Suprapubic skin (tissue), 4 donors: ENCODE measurements at places on chromosomes 6 and 20.

- DNase-seq: no peak
Observed at GRCh38 chr20:6908673-6909072, 141.2 kb downstream of the BMP2 start.

- no peak for DNase-seq
Observed at GRCh38 chr6:159982731-159983506, 14.0 kb downstream of the IGF2R start.

DNA sequence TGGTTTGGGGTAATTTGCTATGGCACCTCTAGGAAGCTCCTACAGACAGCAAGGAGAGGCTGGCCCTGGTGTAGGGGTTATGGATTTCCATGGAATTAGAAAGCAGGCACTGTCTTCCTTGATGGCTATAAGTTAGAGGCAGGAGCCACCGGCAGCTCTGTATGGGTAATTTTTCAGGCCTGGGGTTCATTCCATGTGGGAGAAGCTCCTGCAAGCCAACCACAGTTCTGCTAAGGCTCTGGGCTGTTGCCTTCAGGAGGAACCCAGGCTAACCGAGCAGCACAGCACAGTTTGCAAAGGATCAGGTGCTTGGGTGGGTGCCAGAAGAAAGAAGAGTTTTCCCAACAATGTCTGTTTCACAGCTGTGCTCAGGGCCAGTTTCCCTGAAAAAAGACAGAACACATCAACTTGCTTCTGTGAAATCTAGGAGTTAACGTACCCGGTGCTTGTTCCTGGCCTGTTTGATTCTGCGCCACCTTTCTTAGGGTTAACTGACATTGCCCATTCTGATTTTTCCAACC is 162.8 kb upstream of the MYLIP start:
- DNase-seq: no peak

DNA sequence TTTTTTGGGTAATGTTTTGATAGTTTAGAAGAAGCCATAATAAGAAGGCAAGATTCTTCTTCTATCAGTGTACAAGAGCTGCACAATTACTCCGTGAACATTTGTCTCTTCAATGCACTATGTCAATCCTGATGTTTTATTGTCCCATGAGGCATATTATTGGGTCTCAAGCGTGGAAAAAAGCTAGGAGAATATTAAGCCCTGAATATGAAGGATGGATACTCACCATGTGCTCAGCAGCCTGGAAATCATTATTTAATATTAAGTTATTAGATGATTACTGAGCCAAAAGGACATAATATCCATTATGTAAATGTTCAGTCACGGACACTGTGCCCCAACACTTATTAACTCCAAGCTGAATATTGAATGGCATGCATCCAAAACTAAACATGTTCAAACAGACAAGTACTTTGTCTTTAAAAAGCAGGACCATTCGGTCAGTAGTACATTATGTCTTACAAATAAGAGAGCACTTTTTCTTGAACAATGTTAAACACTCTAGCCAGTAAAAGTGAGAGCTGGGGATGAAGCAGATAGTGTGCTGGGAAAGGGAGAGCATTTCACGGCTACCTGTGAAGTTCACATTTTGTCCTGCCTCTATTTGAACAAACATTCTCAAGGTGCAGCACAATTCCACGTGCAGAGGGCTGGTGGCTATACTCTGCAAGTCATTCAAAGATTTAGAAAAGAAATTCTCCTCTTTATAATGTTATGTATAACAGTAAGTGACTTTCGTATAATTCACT is 70.6 kb upstream of the CNR1 start:
- DNase-seq: no peak

DNA sequence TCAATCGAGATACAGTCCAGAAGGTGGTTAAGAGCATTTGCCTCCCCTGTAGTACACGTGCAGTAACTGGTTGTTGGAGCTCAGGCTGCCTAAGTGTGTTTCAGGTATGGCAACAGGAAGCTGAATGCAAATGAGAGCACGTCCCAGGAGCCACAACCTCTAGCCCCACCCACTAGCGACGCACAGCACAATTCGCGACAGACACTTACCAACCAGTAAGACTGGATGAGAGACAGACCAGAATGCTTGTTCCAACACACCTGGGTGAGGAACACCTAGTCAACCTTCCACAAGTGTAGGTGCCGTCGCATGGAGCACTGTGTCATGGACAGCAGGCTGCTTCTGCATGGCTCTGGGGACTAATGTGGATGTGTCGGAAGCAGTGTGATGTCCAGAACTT is 7.2 kb upstream of the SERPINB1 start:
- no peak for DNase-seq

DNA sequence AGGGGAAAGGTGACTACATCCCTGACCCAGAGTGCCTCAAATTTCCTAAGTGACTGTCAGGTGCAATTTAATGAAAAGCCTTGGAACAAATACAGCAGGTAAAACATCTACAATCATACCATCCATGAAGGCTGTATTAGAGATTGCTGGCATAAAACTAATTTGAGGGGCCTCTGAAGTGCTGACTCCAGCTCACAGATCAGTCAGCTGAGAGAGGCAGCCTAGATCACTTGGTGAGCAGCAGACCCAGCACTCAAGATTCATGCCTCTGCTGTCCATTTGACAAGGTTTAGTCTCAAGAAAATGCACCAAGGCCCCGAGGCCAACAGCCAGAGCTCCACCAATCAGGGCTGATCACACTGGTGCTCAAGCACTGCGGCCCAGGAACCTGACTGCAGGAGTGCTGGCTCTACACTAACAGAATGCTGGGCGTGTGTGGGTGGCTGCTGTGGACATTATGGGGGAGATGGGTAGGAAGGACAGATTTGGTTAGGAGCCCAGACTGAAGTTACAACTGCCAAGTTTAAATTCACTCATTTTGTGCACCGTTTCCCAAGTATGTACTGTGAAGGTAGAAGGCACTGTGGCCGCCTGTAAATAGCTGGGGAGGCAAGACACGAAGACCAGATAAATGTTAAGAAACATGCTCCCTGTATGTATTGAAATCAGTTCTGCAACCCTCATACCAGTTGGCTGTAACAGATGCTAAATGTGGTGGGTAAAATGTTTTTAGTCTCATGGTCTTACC is 28.2 kb downstream of the SNX5 start:
- DNase-seq: no peak

DNA sequence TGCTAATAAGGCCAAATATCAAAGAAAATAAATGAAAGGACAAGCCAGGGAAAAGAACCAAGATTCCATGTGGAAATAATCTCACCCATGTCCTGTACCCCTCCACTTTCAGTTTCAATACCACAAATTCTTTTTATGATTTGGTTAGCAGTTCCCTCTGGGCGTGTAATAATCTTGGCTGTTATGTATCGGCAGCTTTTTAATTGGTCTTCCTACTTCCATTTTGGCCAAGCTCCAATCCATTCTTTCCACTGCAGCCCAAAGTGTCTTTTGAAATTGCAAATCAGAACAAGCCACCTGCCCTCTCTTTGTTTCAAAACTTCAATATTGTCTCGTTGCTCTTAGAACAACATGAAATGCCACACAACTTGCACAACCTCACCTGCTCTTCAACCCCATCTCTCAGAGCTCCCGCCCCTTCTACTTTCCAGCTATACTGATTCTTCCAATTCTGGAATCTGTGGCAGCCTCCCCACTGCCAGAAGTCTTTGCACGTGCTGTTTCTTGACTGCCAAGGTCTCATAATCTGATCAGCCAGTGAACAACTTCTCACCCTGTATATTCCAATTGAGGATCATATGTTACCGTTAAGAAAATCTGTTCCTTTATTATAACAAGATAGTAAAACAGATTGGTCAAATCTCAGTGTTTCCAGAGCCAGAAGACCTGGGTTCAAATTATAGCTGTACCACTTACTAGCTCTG is 354.5 kb downstream of the CBLN4 start:
- no peak for DNase-seq

DNA sequence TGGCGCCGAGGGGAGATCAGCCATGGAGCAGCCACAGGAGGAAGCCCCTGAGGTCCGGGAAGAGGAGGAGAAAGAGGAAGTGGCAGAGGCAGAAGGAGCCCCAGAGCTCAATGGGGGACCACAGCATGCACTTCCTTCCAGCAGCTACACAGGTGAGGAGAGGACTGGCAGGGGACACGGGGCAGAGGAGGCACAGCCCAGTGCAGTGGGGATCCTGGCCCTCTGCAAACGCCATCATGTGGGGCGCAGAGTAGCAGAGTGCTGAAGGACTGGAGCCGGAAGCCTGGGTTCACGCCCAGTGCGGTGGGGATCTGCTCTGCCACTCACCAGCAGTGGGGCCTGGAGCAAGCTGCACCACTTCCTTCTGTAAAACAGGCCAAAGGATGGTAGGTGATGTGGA is 41.1 kb upstream of the FANCE start:
- no peak for DNase-seq

GRCh38 chr20:25408170-25408547 is 686 bp downstream of the GINS1 start:
- DNase-seq: no peak

DNA sequence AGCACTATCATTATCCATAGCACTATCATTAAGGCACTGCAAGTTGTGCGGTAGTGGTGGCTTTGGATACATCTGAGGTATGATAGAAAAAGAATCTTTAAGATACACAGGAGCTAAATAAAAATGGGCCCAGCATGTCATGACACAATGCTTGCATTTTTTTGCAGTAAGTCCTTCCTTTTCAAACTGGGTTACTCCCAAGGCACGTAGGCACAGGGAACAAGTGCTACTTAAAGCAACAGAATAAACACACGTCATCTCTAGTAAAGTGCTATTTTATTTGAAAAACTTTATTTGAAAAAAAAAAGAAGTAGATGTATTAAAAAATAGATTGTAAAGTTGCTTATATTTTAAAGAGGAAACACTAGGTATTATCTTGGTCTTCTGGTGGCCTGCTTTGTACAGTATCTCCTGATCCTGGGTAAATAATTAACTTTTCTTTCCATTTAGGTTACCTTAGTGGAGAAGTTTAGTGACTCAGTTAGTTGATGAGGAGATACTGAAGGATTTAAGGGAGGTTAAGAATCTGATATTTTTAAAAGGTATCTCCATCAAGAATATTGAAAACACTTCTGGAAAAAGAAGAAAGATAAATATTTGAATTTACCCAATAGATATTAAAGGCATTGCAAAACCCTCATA is 129.6 kb downstream of the EDN1 start:
- DNase-seq: no peak

DNA sequence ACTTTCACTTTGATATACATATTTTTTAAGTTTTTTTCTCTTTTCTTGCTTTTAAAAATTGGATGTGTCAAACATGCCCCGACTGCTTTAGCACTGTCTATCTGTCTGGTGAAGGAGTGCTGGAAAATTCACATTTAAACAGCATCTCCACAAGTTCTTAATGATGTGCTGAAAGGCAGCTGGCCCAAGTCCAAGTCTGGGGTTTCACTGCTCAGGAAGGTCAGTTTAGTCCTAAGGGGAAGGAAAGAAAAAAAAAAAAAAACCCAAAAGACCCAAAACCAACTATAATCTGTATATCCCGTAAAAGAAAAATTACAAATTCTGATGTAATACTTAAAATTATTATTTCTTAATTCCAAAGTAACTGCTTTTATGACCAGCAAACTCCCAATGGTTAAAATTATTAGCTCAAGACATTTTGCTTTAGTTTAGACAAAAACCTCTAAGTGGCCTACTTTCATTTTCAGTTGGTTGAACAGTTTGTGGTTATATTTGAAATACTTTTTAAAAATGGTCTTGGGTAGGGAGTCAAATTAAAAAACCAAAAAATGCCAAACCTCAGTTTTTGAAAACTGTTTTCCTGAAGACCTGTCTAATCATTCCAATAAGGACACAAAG is 79.5 kb upstream of the PREP start:
- peak; percentile 63 for DNase-seq

- DNase-seq: no peak
Observed at GRCh38 chr6:87905101-87905641, 142.5 kb upstream of the SPACA1 start.

GRCh38 chr6:42404484-42404883 is 47.2 kb downstream of the TRERF1 start:
- DNase-seq: no peak

DNA sequence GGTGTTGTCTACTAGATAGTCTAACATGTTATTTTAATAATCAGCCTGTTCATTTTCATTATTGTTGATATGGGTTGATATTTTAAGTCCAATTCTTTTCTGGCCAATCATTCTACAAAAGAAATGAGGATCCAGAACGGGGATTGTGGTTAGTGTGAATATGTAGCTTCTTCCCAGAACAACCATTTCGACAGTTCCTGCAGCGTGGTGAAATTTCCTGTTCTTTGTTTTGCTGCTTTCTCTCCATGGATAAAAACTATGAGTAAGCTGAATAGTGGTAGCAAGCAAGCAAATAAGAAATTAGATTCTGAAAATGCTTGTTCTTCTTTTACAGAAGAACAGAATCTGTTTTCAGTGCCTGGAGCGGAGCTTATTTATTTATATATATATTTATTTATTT is 65.5 kb upstream of the F13A1 start:
- no peak for DNase-seq

DNA sequence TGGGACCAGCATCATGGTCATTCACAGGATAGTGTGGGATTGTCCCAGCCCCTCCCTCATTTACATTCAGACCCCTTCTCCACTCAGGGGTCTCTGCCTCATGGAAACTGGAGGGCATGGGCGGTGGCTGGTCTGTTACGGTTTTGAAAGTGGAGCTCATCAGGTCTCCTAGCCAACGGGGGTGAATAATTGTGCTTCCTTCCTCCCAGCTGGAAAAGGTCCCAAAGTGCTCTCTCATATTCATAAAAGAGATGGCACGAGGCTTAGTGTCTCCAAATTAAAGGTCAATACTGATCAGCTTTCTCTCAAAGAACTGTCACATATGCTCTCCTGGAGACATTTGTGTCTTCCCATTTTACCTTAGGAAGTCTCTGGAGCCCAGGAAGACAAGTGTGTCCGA is 19.9 kb downstream of the JARID2 start:
- no peak for DNase-seq

- no peak for DNase-seq
Observed at GRCh38 chr6:33160728-33161344, 31.4 kb downstream of the COL11A2 start.

- DNase-seq: no peak
Observed at GRCh38 chr6:133312006-133312405, 70.8 kb downstream of the EYA4 start.

- DNase-seq: no peak
Observed at GRCh38 chr6:72739368-72739779, 117.5 kb downstream of the KCNQ5 start.

DNA sequence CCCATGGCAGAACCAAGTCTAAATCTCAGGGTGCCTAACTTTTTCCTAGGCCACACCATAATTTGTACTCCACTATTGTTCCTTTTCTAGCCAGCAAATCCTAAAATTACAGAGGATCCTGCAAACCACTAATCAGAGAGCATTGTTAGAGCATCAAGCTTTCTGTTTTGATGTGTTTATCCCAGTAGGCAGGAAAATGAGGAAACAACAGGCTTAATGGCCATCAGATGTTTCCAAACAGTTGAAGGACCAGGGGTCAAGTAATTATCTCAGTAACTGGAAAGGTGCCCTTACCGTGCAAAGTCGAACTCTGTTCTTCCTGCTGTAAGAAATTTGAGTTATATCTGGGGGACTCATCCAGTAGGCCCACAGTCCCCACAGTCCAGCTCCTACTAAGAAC is 58.7 kb downstream of the RALY start:
- no peak for DNase-seq

- no peak for DNase-seq
Observed at GRCh38 chr6:41406728-41407489, 71.5 kb downstream of the NCR2 start.
